Stimulated activated CD4-positive, alpha-beta T cell treated with anti-CD3 and anti-CD28 coated beads, Interleukin-2, amount 100 ng/mL, for 24 hours (primary cell): ENCODE measurements at places on chromosomes 2 and 18.

DNA sequence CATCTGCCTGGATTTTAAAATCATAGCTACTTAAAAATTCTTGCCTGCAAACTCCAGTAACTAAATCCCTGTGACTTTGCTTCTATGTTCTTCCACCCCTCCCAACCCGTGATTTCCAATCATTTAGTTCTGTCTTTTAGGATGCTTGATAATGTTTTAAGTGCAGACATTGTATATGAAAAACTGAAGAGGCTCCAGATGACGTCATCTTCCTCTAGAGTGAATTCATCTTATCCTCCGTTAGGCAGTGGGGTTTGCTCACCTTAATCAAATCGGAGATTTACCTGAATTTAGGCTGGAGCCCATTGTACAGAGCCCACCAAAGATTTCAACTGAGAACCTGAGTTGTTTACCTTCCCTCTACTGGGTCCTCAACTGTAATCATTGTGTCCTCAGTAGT is 10.9 kb downstream of the FBXO48 start:
- DNase-seq, result no peak

DNA sequence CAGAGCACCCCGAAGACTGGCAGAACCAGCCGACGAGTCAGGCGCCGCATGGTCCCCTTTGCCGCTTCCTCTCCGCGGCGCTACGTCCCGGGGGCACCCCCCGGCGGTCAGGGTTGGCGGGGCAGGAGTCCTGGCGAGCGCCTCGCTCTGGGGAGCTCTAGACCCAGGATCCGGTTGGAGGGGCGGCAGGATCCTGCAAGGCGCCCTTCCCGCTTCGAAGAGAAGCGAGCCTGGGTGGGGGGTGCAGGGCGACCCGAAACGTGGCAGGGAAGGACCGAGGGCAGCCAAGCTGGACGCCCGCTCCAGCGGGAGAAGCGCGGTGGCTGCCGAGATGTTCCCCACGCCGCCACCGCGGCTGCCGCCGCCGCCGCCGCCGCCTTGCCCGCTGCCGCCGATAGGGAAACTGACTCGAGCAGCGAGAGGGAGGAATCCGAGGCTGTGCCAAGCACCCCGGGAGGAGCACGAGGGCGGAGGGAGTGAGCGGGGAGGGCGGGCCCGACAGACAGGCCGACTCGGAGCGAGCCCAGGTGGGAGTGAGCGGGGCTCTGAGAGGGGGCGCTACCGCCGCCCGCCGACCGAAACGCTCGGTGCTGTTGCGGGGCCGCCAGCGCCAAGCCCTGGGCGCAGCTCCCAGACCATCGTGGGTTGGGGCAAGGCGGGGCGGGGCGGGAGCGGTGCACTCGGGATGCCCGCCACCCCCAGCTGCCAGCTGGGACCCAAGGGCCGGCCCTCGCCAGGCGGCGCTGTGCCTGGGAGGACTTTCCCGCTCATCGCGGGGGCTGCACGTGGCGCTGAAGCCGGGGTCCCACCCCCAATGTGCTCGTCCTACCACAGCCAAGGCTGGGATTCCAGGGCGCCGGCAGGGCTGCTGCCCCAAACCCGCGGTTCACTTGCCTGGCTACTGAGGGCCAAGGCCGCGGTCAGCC is at the start of gene GALNT14:
Gene GALNT14, minus strand, starts transcription at position 404 of the 926 bp plus-strand sequence. Its CDS starts 354 bp downstream, at position 50.
- DNase-seq, result peak; percentile 34

- DNase-seq, result no peak
Measured at GRCh38 chr18:57807336-57808117, 4.4 kb upstream of the ATP8B1 start.

- no peak for DNase-seq
Measured at GRCh38 chr2:36554531-36554930, 43.4 kb downstream of the FEZ2 start.

GRCh38 chr2:44001716-44002115 is 5.9 kb upstream of the LRPPRC start:
- DNase-seq, result no peak

GRCh38 chr2:100278986-100279385 is 43.3 kb downstream of the LONRF2 start:
- no peak for DNase-seq

DNA sequence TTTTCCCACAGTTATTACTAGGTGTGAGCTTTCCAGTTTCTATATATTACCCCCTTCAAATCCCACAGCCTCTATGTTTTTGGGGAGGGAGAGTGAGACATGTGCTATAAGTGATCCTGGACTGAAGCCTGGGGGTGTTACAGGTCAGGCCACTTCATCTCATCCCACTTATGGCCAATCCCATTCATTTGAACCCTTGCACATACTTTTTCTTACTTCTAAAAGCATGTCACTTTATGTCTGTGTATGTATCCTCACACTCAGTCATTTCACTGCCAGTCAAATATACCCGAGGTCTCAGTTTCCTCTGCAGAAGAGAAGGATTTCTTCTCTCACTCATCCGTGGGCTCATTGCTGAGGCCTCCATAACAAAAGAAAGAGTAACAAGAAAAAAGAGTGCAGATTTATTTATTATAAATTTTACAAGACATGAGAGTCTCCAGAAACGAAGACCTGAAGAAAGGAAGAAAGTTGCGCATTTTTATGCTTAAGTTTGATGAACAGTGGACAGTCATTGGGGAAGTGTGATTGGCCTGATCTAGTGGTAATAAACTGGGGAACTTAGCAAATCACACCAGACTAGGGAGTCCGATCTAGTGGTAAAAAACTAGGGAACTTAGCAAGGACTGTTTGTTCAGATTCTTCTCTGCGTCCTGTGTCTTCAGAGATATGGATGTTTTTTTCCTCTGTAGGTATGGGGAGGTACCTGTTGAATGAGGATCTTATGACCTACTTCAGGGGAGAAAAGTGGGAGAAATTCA is 52.1 kb downstream of the ICOS start:
- no peak for DNase-seq

GRCh38 chr18:48607056-48607984 is 68.5 kb downstream of the CTIF start:
- no peak for DNase-seq

GRCh38 chr18:9741793-9742523 is 33.9 kb downstream of the RAB31 start:
- no peak for DNase-seq

- DNase-seq, result no peak
Measured at GRCh38 chr2:165277295-165277694, 38.1 kb downstream of the SCN2A start.

- no peak for DNase-seq
Measured at GRCh38 chr2:208228476-208228875, 26.4 kb downstream of the IDH1 start.
